Cortex of kidney (tissue), 1 donor: ENCODE measurements at places on chromosomes 16 and 17.

DNA sequence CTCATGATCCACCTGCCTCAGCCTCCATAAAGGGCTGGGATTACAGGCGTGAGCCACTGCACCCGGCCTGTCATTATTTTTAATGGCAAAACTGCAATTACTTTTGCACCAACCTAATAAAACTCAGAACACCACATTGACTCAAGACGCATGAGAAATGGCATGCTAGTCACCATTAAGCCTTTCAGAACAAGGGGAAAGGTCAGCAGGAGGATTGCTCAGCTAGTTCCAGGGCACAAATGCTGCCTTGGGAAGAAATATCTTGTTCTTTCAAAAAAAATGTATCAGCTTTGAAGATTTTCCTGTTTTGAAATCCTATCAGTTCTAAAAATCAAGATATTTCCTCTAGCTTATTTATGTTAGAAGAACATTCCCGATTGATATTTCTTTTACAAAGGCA lies 32.4 kb upstream of the CDYL2 start:
- no peak for DNase-seq

- no peak for DNase-seq
Measured at GRCh38 chr16:49492896-49493626, 119.5 kb downstream of the C16orf78 start.

GRCh38 chr16:16063683-16064082 lies 114.3 kb downstream of the ABCC1 start:
- no peak for DNase-seq

DNA sequence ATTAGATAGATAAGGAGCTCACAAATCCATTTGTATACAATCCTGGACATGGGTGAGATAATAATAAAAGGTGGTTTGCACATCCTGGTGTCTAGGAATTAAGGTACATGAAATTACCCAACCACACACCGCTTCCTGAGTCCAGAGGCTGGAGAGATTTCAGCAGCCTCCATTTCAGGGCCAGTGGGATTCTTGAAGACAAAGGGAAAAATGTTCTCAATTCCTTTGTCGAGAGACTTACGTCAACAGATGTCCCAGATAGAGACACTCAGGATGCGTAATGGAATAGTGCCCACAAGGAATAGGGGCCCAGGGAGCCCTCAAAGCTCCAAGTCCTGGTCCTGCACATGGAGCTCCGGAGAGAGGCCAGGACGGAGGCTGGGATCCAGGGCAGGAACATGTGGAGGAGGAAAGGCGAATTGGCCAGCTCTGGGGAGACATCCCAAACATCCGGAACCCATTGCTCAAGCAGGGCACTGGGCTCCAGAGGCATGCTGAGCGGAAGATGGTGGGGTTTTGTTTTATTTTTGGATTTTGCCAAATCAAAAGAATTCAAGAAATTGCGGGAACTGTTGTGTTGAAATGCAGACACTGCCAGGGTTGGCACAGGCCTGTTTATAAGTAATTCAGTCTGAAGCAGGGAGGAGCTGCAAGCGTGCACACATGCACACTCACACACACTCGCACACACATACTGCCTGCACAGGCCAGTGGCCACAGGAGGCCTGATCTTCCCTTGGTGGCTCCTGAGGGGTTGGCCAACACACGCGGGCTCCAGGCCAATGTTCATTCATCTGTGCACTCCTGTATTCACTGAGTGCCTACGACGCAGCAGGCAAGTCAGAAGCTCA lies 97.2 kb downstream of the NOG start:
- DNase-seq, result no peak

- DNase-seq, result no peak
Measured at GRCh38 chr16:24980077-24980793, 34.9 kb downstream of the ARHGAP17 start.

GRCh38 chr16:10525214-10525825 lies 55.1 kb downstream of the EMP2 start:
- DNase-seq, result no peak

DNA sequence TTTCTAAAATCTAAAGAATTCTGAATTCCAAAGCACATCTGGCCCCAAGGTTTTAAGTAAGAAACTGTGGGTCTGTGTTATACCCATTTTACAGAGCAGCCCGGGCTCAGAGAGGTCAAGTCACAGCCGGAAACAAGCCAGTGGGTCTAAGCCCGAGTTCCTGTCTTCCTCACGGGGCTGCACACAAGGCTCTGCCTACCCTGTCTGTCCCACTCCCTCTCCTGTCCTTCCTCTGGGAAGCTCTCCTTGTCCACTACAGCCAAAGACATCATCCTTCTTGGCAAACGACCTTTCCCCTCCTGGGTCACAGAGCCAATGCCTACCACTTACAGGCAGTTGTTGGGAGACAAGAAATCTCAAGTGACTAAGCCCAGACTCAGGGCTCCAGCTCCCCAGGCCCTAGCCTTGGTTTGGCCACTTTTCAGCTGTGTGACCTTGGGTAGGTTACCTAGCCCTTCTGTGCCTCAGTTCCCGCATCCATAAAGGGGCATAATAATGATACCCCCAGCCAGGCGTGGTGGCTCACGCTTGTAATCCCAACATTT lies 55.6 kb upstream of the MAP3K14 start:
- DNase-seq, result no peak

DNA sequence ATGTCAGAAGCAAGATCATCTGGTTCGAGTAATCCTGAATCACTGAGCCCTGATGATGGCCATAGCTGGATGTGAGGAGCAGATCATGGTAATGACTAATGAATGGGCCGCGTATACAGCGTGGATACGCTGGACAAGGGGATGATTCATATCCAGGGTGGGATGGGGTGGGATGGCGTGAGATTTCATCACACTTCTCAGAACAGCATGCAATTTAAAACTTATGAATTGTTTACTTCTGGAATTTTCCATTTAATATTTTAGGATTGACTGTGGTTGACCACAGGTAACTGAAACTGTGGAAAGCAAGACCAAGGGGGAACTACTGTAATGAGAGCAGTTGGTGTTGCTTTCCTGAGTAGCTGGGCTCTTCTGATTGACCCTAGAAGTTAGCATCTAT lies 225.5 kb downstream of the STX8 start:
- DNase-seq, result no peak

DNA sequence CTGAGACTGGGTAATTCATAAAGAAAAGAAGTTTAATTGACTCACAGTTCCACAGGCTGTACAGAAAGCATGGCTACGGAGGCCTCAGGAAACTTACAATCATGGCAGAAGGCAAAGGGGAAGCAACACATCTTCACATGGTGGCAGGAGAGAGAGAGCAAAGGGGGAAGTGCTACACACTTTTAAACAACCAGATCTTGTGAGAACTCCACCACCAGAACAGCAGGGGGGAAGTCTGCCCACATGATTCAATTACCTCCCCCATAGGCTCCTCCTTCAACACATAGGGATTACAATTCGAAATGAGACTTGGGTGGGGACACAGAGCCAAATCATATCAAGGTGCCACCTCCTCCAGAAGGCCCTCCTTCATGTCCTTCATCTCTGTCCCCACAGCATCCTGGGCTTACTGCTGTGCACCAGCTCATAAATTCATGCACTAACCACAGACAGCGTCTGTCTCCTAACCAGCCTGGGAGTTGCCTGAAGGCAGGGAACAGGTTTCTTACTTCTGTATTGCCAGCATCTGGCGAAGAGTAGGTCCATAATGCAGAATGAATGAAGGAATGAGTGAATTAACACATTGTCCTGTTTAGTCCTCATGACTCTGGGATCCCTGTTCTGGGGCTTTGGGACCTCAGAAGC lies 74.4 kb downstream of the WSB1 start:
- DNase-seq, result no peak

- no peak for DNase-seq
Measured at GRCh38 chr17:9209781-9210370, 188.6 kb downstream of the NTN1 start.

DNA sequence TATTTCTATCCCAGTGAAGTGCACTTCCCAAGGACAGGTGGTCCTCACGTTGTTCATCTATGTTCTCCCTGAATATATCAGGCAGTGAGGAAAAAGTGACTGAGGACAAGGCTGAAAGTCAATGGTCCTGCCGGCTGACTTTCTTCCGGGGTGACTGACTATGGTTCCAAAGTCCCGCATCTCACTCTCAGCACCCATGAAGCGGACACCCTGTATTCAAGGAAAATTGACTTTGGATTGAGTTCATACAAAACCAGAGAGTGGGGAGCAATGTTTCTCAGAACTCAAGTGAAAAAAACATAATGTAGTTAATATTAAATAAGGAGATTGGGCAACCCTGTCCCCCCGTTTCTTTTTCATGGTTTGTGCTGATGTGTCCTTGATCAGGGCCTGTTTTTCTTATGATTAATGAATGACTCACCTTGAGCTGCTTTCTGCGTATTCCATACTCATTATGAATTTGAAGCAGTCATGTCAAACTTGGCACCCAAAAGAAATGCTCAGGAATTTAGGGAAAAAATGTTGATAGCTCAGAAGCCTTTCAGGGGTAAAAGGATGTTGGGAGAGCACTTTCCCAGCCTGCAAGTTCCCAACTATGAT lies 184.0 kb downstream of the CYLD start:
- DNase-seq, result no peak

GRCh38 chr17:65130832-65131231 lies 6.3 kb upstream of the RGS9 start:
- DNase-seq, result no peak

DNA sequence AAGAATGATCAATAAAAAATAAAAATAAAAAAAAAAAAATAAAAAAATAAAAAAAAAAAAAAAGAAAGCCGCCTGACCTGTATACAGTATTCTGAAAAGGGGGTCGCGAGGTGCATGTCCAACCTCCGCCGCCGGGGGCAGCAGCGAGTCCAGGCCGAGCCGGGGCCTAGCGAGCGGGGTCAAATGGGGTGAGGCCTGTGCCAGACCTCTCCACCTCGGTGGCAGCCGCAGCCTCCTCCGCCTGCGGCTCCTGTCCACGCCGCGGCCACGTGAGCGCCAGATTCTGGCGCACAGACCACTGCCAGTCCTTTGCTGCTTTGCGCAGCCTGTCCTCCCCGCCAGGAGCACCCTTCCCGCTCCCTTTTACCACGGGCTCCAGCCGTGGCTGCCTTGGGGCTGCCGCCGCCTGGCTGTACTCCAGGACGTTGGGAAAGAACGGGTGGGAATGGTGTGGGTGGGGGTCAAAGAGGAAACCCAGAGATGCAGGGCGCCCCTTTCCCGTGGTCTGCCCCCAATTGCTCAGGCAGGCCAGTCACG lies 2.4 kb upstream of the BCKDK start:
- no peak for DNase-seq
